Right atrium auricular region (tissue), 2 donors: ENCODE measurements at places on chromosomes 16 and 17.
A peak's percentile ranks its signal among the peaks of the same experiment; 100 is the strongest.

DNA sequence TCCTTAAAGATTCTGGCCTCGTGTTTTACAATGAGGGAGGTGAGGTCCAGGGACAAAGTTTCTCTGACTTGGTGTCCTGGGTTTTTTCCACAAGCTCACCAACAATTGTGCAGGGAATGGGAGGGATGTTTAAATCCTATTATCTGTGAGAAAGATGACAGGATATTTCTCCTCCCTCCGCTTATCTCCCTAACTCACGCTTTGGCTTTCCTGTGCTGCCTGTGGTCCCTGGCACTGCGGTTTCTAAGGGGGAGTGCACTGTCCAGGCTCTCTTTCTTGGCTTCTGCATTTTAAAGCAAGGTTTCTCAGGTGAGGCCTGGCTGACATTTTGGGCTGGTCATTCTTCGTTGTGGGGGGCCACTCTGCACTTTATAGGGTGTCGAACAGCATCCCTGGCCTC, 16.4 kb downstream of the GGA3 start:
- no peak for DNase-seq

DNA sequence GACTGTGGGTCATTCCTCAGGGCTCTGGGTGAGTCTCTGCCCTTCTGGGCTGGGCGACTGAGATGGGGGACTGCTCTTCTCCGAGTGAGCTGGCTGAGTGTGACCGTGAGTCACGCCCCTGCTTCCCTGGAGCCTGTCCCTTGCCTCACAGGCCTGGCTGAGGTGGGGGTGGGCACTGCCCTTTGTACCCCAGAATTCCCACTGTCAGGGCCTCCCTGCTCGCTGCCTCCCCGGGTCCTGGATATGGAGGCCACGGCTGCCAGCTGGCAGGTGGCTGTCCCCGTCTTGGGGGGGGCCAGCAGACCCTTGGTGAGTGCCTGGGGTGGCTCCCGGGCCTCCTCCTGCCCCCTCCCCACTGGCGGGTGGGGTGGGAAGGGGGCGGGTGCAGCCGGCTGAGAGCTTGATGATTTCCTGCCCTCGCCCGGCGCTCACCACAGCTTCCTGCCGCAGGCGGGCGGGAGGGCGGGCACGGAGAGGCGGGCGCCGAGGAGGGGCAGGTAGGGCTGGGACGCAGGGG, at the start of gene LAT:
Gene LAT (plus strand): TSS at position 434 of the 517 bp plus-strand sequence. CDS start 366 bp downstream, outside the sequence.
- no peak for DNase-seq

- DNase-seq, result no peak
These were observed 44.1 kb downstream of the SRCIN1 start for GRCh38 chr17:38561416-38562214.

- no peak for DNase-seq
These were observed 2.1 kb upstream of the NLK start for GRCh38 chr17:28040406-28040805.

DNA sequence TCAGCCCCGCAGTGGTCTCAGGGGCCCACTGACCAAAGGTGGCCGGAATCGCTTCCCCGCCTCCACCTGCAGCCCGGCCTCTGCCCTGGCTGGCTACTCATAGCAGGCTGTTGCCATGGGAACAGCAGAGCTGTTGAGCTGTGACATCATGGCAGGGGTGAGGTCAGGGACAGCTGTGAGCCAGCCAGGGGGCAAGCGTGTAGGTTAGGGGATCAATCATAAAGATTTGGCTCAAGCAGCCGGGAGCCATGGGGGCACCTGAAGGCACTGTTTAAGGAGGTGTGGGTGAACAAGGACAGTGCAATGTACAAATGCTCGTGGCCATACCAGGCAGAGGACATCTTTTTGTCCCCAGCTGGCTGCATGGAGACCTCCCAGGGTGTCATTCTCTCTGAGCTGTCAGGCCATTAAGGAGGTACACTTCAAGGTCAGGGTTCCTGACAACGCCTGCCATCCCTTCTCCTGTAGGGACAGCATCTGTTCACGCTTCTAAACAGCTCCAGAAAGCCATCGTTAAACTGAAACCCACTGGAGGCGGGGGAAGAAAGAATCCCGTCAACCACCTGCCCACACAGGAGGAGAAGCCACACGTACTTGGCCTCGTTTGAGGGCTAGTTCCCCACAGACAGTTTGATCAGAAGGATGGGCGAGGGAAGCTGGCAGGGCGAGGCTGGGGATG, at the start of gene CEP295NL:
Gene CEP295NL (minus strand): TSS at position 101 of the 679 bp plus-strand sequence. CDS start 1,373 bp downstream, outside the sequence.
- DNase-seq, result no peak

DNA sequence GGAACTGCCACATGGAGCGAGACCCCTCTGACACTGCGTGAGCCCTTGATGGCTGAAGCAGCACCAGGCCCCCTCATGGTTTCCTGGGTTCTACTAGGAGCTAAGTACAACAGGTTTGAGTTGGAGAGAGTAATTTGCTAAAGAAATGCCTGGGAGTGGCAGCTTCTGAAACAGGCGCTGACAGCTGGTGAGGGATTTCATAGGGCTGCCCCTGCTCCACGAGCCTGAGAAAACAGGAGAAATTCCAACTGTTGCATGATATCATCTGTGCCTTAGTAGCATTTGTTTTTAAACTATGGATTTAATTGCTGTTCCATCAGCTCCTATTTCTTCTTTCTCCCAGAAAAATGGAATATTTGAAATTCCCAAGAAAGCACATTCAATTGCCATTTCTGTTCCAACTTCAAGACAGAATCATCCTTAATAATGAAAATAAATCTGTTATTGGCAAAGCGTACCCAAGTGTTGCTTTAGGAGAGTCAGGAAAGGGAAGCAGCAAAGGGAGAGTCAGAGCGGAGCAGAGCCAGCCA, 78.8 kb upstream of the ANKFN1 start:
- no peak for DNase-seq

DNA sequence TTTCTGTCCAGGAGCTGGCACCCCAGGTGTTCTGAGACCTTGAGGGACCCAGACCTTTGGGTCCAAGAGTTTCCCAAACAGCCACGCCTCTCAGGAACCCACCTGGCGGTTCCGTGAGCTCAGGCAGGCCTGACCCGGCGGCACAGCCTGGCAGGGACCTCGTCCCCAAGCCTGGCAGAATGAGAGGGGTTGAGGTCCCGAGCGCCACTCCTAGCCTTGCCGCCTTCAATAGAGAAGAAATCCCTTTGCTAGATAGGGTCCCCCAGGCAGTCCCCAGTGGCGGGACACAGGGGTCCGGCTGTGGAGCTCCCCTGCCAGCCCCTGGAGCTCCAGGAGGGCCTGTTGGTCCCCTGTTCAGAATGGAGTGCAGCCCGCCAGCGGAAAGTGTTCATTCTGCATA, 10.5 kb upstream of the CLEC18A start:
- DNase-seq, result no peak

- DNase-seq, result no peak
These were observed 16.7 kb downstream of the SBK1 start for GRCh38 chr16:28308794-28309584.

GRCh38 chr17:66981983-66982508, 17.5 kb downstream of the CACNG4 start:
- no peak for DNase-seq

GRCh38 chr16:55370762-55371482, 46.9 kb downstream of the IRX6 start:
- DNase-seq, result peak; percentile 84

DNA sequence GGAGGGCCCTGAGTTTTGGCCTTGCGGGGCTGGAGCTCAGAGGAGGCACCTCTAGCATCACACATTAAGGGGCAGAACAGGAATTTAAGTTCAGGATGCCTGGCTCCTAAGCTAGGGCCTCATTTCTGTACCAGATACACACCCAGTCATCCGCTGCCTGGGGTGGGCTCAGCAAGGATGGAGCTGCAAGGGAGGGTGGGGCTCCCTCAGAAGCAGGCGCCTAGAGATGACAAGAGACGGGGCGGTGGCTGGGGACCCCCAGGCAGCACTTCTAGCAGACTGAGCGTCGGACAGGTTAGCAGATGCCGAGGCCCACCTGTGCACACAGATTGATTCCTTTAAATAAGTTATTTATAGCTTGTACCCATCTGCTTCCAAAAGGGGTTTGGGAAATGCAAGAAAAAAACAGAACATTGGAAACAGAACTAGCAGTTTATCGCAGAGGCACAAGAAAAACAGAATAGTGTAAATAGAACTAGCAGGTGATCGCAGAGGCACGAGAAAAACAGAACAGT, 47.6 kb upstream of the CBFA2T3 start:
- no peak for DNase-seq

GRCh38 chr16:57604177-57604576, 24.3 kb upstream of the ADGRG1 start:
- no peak for DNase-seq

DNA sequence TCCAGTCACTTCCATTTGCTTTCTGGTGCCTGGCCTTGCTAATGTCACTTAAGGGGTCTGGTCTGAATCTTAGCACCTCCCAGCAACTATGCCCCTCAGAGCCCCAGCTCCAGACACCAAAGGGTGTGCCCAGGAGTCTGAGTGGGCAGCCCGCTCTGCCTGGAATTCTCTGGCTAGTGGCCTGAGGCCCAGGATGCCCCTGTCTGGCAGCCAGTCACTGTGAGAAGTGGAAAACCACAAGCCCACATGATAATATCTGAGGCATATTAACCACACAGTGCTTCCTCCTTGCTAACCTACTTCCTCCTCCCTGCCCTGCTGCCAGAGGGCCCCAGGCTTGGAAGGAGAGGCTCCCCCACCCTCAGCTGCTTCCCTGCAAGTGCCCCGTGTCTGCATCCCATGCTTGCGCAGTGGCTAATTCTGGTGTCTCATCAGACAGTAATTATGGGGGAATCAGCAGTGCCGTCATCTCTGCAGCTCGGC, 14.0 kb downstream of the SRCIN1 start:
- no peak for DNase-seq

- DNase-seq, result no peak
These were observed 26.0 kb upstream of the C16orf82 start for GRCh38 chr16:27040732-27041131.

DNA sequence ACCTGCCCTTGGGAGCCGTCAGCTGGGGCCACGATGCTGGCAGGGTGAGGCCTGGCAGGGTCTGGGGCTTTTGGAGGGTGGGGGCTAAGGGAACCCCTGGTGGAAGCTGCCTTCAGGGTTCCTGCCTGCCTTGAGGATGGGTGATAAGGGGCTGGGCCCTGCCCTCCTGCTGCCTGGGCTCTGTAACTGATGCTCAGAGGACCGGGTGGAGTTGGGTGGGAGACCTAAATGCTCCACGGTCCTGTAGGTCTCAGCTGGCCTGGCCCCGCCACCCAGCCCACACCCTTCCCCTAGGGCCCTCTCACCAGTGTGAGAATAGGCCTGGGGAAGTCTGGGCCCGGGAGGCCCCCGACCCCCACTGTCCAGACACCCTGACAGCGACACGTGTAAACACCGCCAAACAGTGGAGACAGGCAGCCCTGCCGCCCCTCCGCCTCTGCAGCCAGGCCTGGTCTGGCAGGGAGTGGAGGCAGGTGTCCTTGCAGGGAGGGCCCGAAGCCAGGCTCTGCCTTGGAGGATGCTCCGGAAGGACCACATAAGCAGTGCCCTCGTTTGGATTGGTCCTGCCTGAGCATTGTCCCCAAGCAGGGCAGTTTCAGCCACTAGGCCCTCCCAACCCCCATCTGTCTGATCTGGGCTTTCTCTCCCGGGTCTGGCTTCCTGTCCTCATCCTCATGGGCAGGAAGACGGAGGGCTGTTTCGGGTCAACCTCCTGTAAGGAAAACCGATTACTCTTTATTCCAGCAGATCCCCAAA, 6.5 kb upstream of the BAHCC1 start:
- DNase-seq, result no peak

DNA sequence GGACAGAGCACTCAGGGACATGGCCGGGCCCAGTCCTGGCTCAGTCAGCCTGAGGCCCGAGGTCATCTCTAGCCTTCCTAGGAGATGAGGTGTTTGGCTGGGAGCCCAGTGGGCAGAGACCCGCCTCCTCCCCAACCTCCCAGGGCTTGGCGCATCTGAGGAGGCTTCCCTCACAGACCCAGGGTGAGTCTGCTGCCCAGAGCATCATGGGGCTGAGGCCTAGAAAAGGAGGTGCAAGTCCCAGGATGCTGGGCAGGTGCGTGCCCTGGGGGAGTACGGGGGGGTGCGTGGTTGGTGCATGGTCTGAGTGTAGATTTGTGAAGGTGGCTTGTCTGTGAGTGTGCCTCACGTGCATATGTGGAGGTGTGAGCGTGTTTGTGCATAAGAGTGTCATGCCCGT, 4.7 kb downstream of the PDE6G start:
- DNase-seq, result no peak

DNA sequence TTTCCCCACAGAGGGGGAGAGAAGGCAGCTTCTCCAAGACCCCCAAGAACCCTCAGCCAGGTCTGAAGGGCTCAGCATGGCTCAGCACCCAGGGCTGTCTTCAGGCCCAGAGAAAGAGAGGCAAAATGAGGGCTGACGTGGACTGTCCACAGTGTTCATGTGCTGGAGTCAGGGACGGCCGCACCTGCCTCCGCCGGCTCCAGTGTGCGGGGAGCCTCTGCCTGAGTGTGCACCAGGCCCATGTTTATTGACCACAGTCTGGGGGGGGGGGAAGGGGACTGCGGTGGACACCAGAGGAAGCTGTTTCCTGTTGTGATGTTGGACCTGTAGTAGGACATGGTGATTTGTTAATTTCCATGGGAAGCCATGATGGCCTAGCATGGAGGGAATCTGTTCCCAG, 6.9 kb downstream of the MRM1 start:
- no peak for DNase-seq

DNA sequence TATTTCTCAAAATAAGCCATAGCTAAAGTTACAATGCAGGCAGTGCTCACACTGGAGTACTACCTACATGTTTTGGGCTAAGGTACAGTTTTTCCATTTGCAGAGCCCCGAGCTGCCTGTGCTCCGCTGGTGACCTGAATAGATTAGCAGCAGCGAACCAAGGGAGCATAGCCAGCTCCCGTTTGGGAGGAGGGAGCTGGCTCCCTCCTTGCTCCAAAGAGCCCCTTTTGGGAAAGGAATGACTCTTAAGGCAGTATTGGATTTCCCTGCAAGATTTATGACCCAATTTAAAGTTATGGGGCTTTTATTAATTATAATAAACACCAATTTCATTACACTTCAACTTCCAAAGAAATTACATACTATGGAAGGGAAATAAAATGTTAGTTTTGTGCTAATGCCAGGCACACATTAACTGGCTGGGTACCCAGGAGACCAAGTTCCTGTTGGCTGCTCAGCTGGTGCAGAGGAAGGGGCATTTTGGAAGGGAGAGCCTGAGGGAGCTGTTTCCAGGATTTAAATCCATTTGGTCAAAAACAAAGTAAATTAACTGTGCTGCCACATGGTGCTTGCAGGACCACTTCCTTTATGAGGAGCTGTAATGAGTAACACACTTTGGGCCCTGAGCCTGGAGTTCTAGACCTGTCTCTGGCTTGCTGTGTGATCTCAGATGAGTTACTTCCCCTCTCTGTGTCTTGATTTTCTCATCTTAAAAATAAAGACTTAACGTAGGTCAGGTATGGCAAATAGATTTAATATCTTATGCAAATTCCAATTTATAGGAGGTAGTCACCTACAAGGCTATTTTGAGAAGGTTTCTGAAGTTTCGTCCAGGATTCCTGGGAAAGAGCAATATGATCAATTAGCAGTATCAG, 362.1 kb upstream of the CCL2 start:
- DNase-seq, result no peak

DNA sequence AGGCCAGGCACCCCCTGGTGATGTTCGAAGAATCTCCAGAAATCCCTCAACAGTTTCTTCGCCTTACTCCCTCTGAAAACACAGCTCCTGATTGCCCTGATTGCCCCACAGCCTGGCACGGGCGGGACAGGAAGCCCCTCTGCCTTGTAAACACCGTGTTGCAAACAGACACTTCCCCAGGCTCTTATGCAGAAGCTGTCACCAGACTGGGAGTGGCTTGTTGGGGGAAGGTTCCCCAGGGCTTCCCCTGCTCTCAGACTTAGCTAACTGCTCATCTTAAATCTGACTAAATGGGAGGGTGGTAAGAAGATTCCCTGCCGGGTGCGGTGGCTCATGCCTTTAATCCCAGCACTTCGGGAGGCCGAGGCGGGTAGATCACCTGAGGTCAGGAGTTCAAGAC, 11.2 kb downstream of the PIK3R5 start:
- DNase-seq, result peak; percentile 72

- peak; percentile 88 for DNase-seq
These were observed 95.6 kb upstream of the CDYL2 start for GRCh38 chr16:80899809-80900592.
